ENCODE measurements at places on chromosomes 2 and 18. TPM values are rescaled to one million over a fixed set of nuclear protein-coding genes. Genes with fewer than 3 reads are reported as not detected.

GCKR gene
- 0.41 TPM for total RNA-seq

CYRIA gene
- total RNA-seq, result 0.60 TPM

VSNL1 gene
- total RNA-seq, result not detected

CCBE1 gene
- total RNA-seq, result 12.5 TPM

MSGN1 gene
- total RNA-seq, result not detected

BMP10 gene
- total RNA-seq, result not detected

SLC38A11 gene
- total RNA-seq, result not detected

LOXHD1 gene
- total RNA-seq, result not detected

GAL3ST2 gene
- total RNA-seq, result 0.33 TPM

DNAJC5G gene
- total RNA-seq, result not detected

SIX2 gene
- total RNA-seq, result 0.72 TPM

SLC19A3 gene
- 2.9 TPM for total RNA-seq

C18orf32 gene
- total RNA-seq, result 21.6 TPM

PFN4 gene
- total RNA-seq, result 1.0 TPM

CACNB4 gene
- total RNA-seq, result 0.07 TPM

PGAP1 gene
- total RNA-seq, result 1.7 TPM

ADI1 gene
- 55.6 TPM for total RNA-seq

SLC16A14 gene
- 0.99 TPM for total RNA-seq

ROCK2 gene
- total RNA-seq, result 33.3 TPM

FAM161A gene
- 5.0 TPM for total RNA-seq
